ENCODE measurements at places on chromosomes 16 and 17. TPM values are rescaled to one million over a fixed set of nuclear protein-coding genes. Genes with fewer than 3 reads are reported as not detected.

Gene CDRT15L2
- total RNA-seq: not detected

Gene MPV17L
- total RNA-seq: 6.9 TPM

Gene GRN
- total RNA-seq: 205 TPM

Gene OTOA
- not detected for total RNA-seq

Gene MMP15
- 42.3 TPM for total RNA-seq

Gene TPSB2
- total RNA-seq: not detected

Gene KRTAP3-1
- not detected for total RNA-seq

Gene TMC5
- total RNA-seq: 7.3 TPM

Gene KRTAP16-1
- not detected for total RNA-seq

Gene LDHD
- 0.55 TPM for total RNA-seq

Gene ARHGDIG
- 2.7 TPM for total RNA-seq

Gene MYCBPAP
- total RNA-seq: 0.32 TPM

Gene TOX3
- 0.30 TPM for total RNA-seq

Gene ST6GALNAC2
- total RNA-seq: 0.23 TPM

Gene SLC13A2
- total RNA-seq: 0.15 TPM

Gene ZNF629
- 15.7 TPM for total RNA-seq

Gene ATP2A3
- 5.3 TPM for total RNA-seq

Gene KRT20
- total RNA-seq: 0.45 TPM

Gene CDK5R1
- 5.8 TPM for total RNA-seq

Gene AANAT
- 0.48 TPM for total RNA-seq

Gene ABCC3
- 131 TPM for total RNA-seq

Gene SHISA6
- not detected for total RNA-seq

Gene MRPL45
- total RNA-seq: 59.5 TPM

Gene PKD1
- 49.3 TPM for total RNA-seq

Gene ITGB3
- 5.0 TPM for total RNA-seq

Gene SEC14L5
- total RNA-seq: 0.02 TPM

Gene CA7
- not detected for total RNA-seq

Gene ITGB4
- 109 TPM for total RNA-seq

Gene FAM20A
- total RNA-seq: not detected

Gene RGS9
- total RNA-seq: 7.5 TPM

Gene FKBP10
- total RNA-seq: 112 TPM

Gene CCDC200
- not detected for total RNA-seq

Gene ACACA
- 42.4 TPM for total RNA-seq
